Lung microvascular endothelial cell (primary cell): ENCODE measurements at places on chromosomes 5 and 9. TPM values are rescaled to one million over a fixed set of nuclear protein-coding genes. Genes with fewer than 3 reads are reported as not detected.

Gene SLC36A2
- total RNA-seq, result not detected in 2 replicates

Gene LAMC3
- total RNA-seq, result 0.65 and 2.6 TPM in 2 replicates

Gene USP20
- 5.4 and 8.9 TPM in 2 replicates for total RNA-seq

Gene GPRIN1
- total RNA-seq, result 3.6 and 5.2 TPM in 2 replicates

Gene MVB12B
- total RNA-seq, result 7.6 and 16.9 TPM in 2 replicates

Gene SLC34A3
- not detected in 2 replicates for total RNA-seq

Gene ATOSB
- 5.6 and 7.4 TPM in 2 replicates for total RNA-seq

Gene CDH9
- total RNA-seq, result not detected in 2 replicates

Gene CDH10
- total RNA-seq, result under 0.01 TPM in 1 of 2 replicates, not detected in the other

Gene INSL4
- total RNA-seq, result not detected in 2 replicates

Gene PCDHGA3
- total RNA-seq, result 0.40 and 0.44 TPM in 2 replicates

Gene ANGPTL2
- total RNA-seq, result 5.8 and 7.6 TPM in 2 replicates

Gene C9orf50
- not detected in 2 replicates for total RNA-seq

Gene FRMPD1
- not detected in 2 replicates for total RNA-seq

Gene FAF2
- total RNA-seq, result 30.1 and 57.3 TPM in 2 replicates

Gene LCN1
- total RNA-seq, result not detected in 2 replicates

Gene SH3GL2
- total RNA-seq, result not detected in 2 replicates

Gene GRIN1
- under 0.01 and 0.22 TPM in 2 replicates for total RNA-seq

Gene GADD45G
- total RNA-seq, result under 0.01 TPM in 1 of 2 replicates, not detected in the other

Gene C5orf34
- total RNA-seq, result 1.4 and 2.0 TPM in 2 replicates

Gene CDH6
- under 0.01 TPM in 1 of 2 replicates, not detected in the other for total RNA-seq

Gene TMC1
- 0.20 and 0.22 TPM in 2 replicates for total RNA-seq

Gene TTC39B
- total RNA-seq, result 1.5 and 1.8 TPM in 2 replicates

Gene ACOT12
- not detected in 2 replicates for total RNA-seq

Gene PSD2
- under 0.01 TPM in 1 of 2 replicates, not detected in the other for total RNA-seq

Gene GGTA1
- total RNA-seq, result 5.4 and 9.5 TPM in 2 replicates

Gene PIP5K1B
- under 0.01 TPM in 1 of 2 replicates, not detected in the other for total RNA-seq

Gene HK3
- total RNA-seq, result not detected in 2 replicates

Gene FOXD4L4
- under 0.01 TPM in 2 replicates for total RNA-seq

Gene ATG10
- total RNA-seq, result 3.5 and 5.8 TPM in 2 replicates

Gene PPP2R2B
- not detected in 2 replicates for total RNA-seq

Gene OR1J2
- total RNA-seq, result not detected in 2 replicates

Gene LRRC70
- 38.6 and 81.5 TPM in 2 replicates for total RNA-seq
